ENCODE measurements at places on chromosomes 16 and 17. TPM values are rescaled to one million over a fixed set of nuclear protein-coding genes. Genes with fewer than 3 reads are reported as not detected.

The EPN3 gene
- total RNA-seq = not detected

The CD300LG gene
- not detected for total RNA-seq

The UMOD gene
- total RNA-seq = not detected

The TSPAN10 gene
- total RNA-seq = 0.74 TPM

The CCL13 gene
- not detected for total RNA-seq

The CCL8 gene
- total RNA-seq = not detected

The PHF23 gene
- 84.0 TPM for total RNA-seq

The SMTNL2 gene
- total RNA-seq = not detected

The WNK4 gene
- 0.37 TPM for total RNA-seq

The RUNDC3A gene
- total RNA-seq = 1.2 TPM

The EFCAB5 gene
- total RNA-seq = 2.6 TPM

- no peak for DNase-seq
These were observed 2.2 kb downstream of the TELO2 start for GRCh38 chr16:1495211-1495888.

DNA sequence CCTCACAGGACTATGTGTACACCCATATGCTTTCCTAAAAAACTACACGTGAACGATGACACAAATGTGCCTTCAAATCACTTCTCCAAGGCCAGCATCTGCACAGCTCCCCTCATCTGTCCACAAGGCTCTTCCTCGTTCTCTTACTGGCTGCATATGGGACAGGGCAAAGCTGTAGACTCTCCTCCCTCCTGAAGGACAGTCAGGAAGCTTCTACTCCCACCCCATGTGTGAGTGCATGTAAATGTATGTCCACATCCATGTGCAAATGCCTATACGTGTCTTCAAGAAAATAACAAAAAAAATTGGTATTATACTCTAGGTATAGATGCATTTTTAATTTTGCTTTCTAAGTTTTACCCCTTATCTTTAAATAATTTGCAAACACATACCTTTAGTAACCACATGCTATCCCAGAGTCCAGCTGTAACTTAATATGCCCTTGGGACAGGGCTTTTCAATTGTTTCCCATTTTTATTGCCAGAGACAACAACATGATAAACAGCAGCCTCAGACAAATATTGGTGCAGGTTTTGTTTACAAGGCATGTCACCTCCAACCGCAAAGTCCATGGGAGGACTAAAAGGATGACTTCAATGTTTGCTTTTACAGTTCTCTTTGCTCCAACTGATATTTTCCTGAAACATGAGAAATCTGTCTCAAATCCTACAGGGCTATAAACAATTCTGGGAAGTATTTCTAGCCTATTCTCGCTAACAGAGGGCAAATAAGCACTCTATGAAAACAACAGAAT lies 31.6 kb upstream of the FAAP100 start:
- no peak for DNase-seq

- DNase-seq = peak; percentile 69
These were observed 2.1 kb downstream of the GSE1 start for GRCh38 chr16:85615014-85615851.

GRCh38 chr17:12667299-12667958 lies 1.7 kb downstream of the MYOCD start:
- DNase-seq = peak; percentile 58

DNA sequence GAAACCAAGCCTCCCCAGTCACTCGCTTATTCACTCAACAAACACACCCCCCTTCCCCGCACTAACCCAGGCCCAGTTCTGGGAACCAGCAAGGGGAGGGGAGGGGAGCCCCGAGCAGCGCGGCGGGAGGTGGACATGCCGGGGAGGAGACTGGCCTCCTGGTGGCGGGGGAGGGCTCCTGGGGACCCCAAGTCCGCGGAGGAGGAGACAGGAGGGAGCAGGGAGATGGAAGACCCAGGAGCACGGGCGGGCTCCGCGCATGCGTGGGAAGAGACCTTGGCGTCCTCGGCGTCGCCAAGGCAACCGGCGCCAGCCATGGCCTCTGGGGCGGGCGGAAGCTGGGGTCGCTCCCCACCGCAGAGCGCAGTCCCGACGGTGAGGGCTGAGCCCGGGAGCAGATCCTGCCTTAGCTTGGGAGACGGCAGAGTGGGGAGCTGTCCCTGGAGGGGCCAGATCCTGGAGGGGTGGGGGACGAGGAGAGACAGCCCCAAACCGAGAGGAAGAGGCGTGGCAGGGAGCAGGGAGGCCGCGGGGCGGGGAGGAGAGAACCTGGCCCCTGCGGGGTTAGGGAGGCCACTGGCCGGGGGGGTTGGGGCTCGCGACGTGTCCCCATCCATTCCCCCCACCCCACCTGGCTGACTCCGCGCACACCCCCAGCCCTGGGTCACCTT lies at the start of gene PRR29:
Gene PRR29 (plus strand): TSS at position 302 of the 671 bp plus-strand sequence. CDS start 14 bp downstream, at position 316.
- DNase-seq = peak; percentile 85

DNA sequence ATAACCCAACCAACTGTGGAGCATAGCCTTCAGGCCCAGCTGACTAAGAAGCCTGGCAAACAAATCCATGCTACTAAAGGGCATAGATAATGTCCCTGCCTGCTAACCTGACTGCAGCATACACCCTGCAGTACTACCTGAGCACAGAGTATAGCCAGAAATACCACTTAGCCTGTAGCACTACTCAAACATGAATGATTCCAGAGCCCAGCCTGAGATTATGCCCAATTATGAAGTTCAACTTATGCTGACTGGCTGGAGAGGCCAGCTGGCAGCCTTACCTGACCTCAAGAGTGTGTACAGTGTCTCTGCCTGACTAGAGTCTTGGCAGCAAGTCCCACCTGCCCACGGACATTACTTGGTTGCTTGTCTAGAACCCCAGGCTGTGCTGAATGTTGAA lies 1265.3 kb downstream of the CDH11 start:
- DNase-seq = no peak

GRCh38 chr17:50903604-50904517 lies 37.7 kb upstream of the TOB1 start:
- no peak for DNase-seq

- DNase-seq = no peak
These were observed 4.4 kb downstream of the ESRP2 start for GRCh38 chr16:68231384-68232136.

GRCh38 chr16:89700649-89701424 lies 668 bp downstream of the SPATA2L start:
- DNase-seq = peak; percentile 71

GRCh38 chr17:38877130-38877851 lies 7.4 kb downstream of the LASP1 start:
- DNase-seq = peak; percentile 53

DNA sequence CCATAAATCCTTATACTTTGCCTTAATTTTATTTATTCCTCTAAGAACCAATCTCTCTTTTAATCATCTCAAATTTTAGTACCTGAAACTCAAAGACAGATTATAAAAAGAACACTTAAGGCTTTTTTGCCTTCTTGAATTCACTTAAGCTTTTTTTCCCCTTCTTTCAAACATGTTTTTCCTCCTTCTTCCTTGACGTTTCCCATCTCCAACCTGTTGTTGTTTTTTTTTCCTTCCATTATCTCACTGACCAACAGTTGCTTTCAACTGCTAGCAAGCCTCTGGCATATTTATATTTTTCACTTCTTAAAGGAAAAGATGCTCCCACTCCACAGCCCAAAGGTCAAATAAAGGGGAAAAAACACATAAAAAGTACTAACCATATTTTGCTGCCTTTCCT lies 32.2 kb downstream of the SPOP start:
- no peak for DNase-seq

- DNase-seq = peak; percentile 96
These were observed at the start of gene HOXB13 for GRCh38 chr17:48728232-48729231. TSS of gene HOXB13 (minus strand) at chr17:48728750. CDS start at chr17:48728593, 157 bp downstream.

DNA sequence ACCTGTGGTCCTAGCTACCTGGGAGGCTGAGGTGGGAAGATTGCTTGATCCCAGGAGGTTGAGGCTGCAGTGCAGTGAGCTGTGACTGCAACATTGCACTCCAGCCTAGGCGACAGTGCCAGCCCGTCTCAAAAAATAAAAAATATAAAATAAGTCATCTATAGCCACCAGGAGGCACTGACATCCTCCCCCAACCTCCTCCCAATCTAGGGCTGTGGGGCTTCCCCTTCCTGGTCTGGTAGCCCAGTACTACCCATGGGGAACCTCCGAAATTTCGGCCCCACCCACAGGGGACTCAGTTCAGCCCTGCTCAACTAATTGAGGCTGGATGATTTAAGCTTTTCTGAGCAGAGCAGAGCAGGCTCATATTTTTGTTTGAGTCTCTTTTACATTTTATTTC lies 3.2 kb downstream of the ZSCAN10 start:
- peak; percentile 63 for DNase-seq

- DNase-seq = no peak
These were observed 25.4 kb upstream of the ARHGAP23 start for GRCh38 chr17:38402897-38403296.

DNA sequence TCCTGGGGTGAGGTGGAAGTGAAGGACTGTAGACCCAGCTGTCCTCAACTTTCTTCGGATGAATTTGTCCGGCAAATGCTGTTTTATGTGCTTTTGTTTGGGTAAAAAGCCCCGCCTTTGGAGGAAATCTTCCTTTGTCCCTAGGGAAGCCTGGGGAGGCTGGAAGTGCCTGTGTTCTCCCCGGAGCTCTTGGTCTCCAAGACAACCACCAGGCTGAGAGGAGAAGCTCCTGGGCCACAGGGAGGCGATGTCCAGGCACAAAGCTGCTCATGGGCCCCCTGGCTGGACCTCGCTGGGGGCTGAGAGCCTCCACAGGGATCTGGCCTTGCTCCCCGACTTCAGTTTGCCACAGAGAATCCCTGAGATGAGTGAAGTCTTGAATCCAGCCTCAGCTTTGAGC lies 293.1 kb upstream of the N4BP1 start:
- DNase-seq = no peak

DNA sequence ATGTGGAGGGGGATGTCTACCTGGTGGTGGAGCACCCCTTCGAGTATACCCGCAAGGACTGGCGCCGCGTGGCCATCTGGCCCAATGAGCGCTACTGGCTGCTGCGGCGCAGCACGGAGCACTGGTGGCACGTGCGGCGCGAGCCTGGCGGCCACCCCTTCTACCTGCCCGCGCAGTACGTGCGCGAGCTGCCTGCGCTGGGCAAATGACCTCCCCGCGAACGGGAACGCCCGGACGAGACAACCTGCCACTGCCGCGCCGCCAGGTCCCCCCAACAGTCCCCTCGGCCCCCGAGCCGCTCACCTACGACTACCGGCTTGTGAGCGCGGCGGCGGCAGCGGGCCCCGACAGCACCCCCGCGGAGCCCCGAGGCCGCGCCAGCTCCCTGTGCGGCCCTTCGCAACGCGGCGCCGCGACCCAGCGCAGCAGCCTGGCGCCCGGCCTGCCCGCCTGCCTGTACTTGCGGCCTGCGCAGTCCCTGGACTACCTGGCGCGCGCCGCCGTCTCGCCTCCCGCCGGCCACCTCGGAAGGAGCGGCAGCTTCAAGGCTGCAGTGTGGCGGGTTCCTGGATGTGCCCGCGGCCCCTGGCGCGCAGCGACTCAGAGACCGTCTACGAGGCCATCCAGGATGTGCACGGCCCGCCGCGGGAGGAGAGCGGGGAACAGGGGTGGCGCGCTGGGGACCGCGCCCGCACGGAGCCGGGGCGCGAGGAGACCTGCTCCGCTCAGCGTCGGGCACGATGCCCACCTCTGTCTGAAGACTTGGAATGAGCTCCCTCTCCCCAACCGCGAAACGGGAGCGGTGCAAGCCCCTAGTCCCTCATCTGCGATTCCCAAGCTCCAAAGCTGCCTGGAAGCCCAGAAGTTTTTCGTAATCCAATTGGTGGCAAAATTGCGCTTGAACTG lies 48.7 kb upstream of the AMZ2 start:
- DNase-seq = no peak

GRCh38 chr17:12007466-12007865 lies 10.2 kb upstream of the ZNF18 start:
- no peak for DNase-seq

DNA sequence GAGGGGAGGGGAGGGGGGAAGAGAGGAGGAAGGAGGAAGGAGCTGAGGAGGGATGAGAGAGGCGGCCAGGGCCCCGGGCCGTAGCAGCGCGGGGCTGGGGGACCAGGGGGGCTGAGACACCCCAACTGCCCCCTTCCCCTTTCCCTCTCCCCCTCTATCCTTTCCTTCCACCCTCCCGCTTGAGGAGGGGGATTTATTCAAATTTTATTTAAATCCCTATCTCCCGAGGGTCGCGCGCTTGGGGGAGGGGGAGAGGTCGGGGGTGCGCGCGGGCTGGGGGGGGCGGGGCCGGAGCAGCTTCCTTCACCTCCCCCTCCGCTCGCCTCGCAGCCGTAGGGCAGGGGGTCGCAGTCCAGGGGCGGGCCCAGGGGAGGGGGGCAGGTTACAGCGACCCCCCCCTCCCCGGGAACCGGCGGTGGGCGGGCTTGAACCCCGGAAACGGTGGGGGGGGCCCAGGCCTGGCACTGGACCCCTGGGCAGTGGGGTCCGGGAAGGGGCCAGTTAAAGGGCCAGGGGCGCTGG lies at the start of gene FBXL19:
Gene FBXL19 (plus strand): TSS at position 19 of the 522 bp plus-strand sequence. CDS start 2,183 bp downstream, outside the sequence.
- no peak for DNase-seq

DNA sequence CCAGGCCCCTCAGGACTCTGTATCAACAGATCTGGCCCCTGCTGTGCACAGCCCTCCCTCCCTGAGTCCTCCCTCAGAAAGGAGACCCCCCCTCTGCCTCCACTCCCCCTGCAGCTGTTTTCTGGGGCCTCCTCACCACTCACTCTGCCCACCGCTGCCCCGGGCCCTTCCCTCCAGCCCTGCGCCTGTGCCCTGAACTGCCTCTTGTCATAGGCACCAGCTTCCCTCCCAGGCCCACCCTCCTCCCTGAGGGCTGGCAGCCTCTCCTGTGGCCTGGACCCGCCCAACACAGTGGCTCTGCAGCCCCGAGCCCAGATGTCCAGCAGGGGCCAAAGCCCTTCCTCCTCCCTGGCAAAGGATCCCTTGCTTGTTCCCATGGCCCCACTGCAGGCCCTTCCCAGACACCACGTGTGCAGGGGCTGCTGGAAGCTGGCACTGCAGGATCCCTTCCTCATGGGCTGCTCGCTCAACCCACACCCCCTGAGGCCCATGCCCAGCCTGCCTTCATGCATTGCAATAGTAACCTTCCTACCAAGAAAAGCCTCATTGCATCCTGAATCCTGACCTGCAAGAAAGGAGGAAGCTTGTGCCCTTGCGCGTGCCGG lies 25.8 kb downstream of the GNPTG start:
- DNase-seq = no peak

DNA sequence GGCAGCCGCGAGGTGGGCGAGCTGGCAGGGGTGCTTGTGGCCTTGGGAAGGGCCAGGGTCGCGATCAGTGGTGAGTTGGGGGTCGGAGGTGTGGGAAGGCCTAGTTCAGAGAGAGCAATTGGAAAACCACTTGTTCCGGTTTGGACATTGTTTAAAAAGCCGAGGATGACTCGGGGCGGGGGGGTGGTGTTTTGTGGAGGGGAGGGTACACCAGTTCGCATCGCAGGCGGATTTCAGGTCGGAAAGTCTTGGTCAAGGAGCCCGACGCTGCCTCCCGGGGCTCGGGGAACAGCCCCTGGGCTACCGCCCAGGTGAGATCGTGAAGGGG lies 66.4 kb downstream of the KPNA2 start:
- no peak for DNase-seq

DNA sequence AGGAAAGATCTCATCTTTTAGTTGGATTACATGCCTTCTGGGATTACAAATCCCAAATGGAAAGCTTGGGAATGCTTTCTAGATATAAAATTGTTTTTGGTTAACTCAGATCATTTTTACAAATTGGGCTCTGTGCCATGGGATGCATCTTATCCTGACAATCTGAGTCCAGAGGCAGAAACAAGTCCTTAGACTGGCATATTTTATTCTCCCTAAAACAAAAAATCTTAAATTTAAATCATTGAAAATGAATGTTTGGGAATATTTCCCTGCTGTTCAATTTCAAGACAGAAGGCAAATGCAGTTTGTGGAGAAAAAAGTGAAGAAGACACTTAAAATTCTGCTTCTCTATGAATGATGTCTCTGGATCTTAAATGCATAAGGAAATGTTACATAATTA lies 456.6 kb upstream of the GOT2 start:
- DNase-seq = no peak

- no peak for DNase-seq
These were observed 30.0 kb downstream of the DGKE start for GRCh38 chr17:56863974-56864373.

Data from A673 (cell line).